ENCODE measurements at places on chromosomes 5 and 9. TPM values are rescaled to one million over a fixed set of nuclear protein-coding genes. Genes with fewer than 3 reads are reported as not detected.

GRCh38 chr5:88674356-88675167, 208.4 kb downstream of the MEF2C start:
- DNase-seq, result no peak

DNA sequence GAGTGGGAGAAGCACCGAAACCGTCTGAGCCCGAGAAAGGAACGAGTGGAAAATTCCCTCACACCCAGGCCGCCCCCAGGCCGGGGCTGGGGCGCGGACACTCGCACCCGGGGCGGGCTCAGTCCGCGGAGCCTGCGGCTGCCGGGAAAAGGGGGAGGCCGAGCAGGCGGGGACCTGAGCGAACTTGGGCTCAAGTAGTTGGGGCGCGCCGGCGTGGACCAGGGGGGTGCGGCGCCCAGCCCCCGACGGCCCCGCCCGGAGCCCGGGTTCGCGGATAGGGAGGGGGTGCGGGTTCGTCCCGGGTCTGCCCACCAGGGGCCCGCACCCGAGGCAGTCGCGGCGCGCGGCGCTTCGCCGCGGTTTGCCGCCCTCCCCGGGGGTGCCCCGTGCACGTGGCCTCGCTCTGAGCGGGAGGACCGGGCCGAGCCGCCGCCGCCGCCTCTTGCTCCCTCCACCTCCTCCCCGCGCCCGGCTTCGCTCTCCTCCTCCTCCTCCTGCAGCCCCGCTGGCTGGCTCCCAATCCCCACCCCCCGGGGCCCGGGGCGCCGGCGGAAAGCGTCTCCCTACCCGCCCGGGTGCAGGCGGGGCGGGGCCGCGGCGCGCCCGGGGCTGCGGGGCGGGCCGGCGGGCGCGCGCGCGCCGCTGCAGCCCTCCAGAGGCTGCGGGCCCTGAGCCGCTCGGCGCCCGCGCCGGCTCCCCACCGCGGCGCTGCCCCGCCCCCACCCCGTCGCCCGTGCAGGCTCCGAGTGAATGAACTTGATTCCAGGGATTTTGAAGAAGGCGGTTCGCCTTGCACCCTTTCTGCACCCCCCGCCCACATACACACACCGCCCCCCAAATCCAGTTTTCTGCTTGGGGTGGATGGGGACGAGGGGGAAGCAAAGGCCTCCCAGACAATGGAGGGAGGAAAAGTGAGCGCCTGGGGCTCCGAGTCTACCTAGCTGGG, 1.3 kb upstream of the NFIB start:
- peak; percentile 98 for DNase-seq

- no peak for DNase-seq
These were observed 5.2 kb upstream of the FCN1 start for GRCh38 chr9:134922932-134923240.

The GPR151 gene
- not detected for total RNA-seq

The RNF180 gene
- 12.5 TPM for total RNA-seq
